Sciatic nerve (tissue), 2 donors: ENCODE measurements at places on chromosomes 1 and 21. TPM values are rescaled to one million over a fixed set of nuclear protein-coding genes. Genes with fewer than 3 reads are reported as not detected.

The S100A2 gene
- total RNA-seq: 3.5 TPM

The FHL3 gene
- total RNA-seq: 27.9 TPM

The NAV1 gene
- total RNA-seq: 84.0 TPM

The CREB3L4 gene
- total RNA-seq: 11.8 TPM

The FAAH gene
- total RNA-seq: 34.4 TPM

The TEKT2 gene
- total RNA-seq: 0.98 TPM

The GSTM3 gene
- 104 TPM for total RNA-seq

The FHAD1 gene
- total RNA-seq: 3.1 TPM

The SYNC gene
- 9.1 TPM for total RNA-seq

The CFHR5 gene
- not detected for total RNA-seq

The HNRNPCL4 gene
- not detected for total RNA-seq

The KRTAP11-1 gene
- total RNA-seq: not detected
